Activated naive CD8-positive, alpha-beta T cell treated with anti-CD3 and anti-CD28 coated beads, Interleukin-2, amount 10 ng/mL, durations not matched to agents 7 days and 5 days (primary cell): ENCODE measurements at places on chromosomes 12 and 14.

DNA sequence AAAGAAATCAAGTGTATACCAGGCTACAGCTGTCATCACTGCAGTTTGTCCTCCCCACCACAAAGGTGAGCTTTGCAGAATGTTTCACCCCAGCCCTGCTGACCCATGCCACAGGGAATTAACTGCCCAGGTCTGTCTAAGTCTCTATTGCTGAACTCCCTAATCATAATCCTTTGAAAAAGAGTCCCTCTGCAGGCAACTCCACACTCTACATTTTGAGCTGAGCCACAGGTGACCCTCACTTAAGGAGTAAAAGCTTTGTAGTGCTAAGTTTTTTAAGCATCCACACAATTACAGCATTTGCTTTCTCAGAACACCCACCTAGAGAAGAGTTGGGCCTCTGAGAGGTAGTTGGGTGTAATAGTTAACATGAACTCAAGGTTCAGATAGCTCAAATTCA lies 90.0 kb downstream of the C12orf50 start:
- no peak for DNase-seq

DNA sequence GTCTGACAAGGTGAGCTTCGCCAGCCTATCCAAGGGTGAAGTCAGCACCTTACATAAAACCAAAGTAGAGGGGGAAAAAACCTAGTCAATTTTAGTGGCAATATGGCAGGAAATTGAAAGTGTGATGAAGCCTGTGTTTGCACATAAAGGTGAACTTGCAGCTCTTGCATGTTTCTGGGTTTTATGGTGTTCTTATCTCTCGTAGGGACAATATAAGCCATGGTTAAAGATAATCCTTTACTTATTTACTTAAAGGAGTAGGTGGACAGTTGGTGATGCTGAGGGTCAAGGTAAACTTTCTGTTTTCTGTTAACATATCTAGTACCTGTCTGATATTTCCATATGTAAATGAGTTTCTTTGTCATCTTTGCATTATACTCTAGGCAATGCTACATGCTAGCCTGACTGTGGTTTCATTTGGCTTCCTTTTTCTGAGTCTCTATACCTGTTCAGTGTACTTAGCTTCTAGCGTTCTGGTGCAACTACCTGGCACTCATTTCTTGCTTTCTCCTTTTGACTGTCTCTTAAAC lies 32.8 kb downstream of the CCDC91 start:
- DNase-seq: no peak

DNA sequence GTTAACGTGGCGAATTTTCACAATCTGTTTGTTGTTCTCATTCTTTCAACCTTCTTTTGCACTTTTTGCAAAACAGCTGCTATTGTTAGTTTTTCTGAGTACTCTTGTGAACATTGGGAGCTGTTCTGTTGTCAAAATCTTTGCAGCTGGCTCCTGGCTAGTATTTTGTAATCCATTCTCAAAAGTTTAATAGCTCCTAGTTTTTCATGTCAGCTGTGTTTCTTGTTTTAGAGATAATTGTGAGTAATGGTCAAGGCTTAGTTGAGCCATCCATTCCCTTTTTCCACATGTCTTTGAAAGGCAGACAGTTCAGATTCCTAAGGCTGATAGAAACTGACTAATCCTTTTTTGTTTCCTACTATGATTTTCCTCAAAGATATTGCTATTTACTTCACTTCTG lies 39.1 kb upstream of the CRADD start:
- no peak for DNase-seq

- no peak for DNase-seq
Measured at GRCh38 chr12:50661300-50662115, 102.4 kb upstream of the ATF1 start.

DNA sequence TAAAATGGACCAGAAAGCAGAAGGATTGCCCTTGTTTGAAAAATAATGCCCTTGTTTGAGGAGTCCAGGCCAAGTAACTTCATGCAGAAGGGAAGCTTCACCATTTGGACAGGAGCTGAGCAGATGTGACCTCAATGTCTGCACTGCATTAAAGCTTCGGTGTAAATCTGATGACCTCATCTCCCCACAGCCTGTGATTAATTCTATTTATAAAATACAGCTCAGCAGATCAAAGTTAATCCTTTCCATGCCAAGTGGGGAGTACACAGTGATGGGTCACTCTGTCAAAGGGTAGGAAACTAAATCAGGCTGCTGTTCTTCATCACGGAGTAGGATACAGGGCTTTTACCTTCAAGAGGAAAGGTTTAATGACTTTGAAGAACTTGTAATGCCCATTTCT lies 533.7 kb downstream of the RPS29 start:
- no peak for DNase-seq

- DNase-seq: no peak
Measured at GRCh38 chr12:27772328-27773049, 7.5 kb upstream of the KLHL42 start.

GRCh38 chr14:95237958-95238340 lies 80.6 kb upstream of the DICER1 start:
- DNase-seq: no peak

DNA sequence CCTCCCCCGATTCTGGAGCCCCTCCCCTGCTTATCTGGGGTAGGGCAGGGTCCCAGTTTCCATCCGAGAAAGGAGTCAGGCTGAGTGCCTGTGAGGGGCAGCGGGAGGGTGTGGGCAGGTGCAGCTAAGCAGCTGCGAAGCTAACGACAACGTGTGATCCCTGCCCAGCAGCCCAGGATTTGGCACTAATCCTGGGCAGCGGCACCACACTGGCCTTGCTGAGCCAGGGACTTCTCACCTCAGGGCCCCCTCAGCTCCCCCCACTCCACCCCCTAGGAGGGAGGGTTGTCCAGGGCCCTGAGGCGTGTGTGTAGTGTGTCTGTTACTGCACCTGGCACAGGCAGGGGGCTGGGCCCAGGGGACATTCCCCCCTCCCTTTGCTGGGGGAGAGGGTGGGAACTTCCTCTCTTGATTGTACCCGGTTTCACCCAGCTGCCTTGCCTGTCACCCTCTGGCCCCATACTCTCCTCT lies 1.8 kb downstream of the SMIM41 start:
- DNase-seq: no peak

DNA sequence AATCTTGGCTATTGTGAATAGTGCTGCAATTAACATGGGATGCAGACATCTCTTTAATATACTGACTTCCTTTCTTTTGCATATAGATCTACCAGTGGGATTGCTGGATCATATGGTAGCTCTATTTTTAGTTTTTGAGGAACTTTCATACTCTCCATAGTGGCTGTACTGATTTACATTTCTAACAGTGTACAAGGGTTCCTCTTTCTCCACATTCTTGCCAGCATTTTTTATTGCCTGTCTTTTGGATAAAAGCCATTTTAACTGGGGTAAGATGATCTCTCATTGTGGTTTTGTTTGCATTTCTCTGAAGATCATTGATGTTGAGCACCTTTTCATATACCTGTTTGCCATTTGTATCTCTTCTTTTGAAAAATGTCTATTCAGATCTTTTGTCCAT lies 8.4 kb downstream of the AMDHD1 start:
- DNase-seq: no peak

GRCh38 chr14:53968726-53969125 lies 12.1 kb upstream of the BMP4 start:
- DNase-seq: no peak

DNA sequence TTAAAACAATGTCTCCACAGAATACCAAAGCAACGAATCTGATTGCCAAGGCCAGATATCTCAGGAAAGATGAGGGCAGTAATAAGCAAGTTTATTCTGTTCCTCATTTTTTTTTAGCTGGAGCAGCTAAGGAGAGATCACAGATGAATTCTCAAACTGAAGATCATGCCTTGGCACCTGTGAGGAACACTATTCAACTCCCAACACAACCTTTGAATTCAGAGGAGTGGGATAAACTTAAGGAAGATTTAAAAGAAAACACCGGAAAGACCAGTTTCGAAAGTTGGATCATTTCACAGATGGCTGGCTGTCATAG lies 994 bp downstream of the PRORP start:
- DNase-seq: no peak

DNA sequence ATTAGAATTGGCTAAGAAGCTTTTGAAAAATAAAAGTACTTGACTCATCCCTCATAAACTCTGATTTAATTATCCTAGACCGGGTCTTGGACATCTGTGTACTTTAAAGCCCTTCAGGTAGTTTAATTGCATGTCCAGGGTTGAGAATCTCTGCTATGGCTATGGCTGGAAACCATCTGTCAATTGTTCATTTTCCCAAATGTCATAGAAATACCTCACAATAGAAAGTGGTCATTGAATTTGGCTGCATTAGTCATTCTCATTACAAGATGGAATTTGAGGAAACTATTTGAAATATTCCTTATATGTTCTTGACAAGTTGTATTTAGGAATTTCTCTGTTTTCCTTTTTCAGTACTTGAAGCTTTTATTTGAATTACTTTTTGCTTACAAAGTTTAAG lies 111.3 kb downstream of the TSHR start:
- DNase-seq: no peak

- no peak for DNase-seq
Measured at GRCh38 chr12:110874351-110874750, 27.6 kb downstream of the CCDC63 start.

DNA sequence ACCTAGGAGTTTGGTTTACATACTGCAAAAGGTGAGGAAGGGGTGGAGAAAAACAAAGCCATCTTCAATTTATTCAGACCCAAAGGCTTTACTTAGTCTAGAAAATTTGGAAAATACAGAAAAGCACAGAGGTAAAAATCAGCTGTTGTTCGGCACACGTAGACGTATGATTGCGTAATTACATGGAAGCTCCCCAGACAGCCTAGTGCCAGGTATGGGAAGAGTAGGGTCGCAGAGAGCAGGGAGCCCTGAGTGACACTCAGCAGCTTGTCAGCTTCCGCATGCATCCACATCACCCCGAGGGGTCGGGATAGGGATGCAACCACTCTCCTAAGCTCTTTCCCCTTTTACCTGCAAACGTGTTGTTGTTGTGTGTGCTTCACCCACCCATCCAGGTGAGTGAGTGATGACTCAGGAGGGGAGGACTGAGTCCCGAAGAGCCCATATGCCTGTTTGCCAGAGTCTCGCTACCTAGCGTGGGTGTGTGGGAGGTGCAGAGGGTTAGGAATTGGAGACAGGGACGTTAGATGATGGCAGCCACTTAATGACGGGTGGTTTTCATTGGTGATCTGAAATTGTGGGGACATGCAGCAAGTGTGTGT lies 20.1 kb downstream of the PIWIL1 start:
- DNase-seq: no peak

DNA sequence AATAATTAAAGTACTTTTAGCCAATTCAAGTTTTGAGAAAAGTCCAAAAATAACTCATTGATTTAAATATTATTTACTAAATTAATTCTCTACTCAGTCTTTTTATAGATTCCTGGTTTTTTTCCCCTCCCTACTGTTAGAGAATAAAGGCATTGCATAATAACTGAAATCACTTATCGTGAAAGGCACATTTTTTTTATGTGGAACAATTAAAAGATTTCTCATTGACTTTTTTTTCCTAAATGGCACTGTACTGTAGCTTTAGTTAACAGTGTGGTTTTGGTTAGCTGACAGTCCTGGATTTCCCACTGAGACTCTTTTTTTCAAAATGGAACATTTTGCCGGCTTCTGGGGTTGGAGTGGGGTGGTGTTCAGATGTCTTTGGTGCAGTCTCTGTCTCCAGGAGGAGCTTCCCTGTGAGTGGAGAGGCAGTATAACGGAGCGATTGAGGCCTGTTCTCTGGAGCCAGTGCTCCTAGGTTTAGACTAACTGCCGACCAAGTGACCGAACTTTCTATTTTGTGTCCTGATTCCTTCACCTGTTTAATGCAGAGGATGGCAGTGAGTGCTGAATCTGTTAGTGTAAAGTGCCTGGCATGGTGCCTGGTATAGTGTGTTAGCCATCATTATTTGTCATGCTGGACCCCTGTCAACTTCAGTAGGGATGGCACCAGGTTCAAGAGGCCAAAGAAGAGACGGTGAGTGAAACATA lies 117.7 kb downstream of the ADCK1 start:
- no peak for DNase-seq

GRCh38 chr12:46677749-46678148 lies 148.0 kb downstream of the SLC38A4 start:
- DNase-seq: no peak

DNA sequence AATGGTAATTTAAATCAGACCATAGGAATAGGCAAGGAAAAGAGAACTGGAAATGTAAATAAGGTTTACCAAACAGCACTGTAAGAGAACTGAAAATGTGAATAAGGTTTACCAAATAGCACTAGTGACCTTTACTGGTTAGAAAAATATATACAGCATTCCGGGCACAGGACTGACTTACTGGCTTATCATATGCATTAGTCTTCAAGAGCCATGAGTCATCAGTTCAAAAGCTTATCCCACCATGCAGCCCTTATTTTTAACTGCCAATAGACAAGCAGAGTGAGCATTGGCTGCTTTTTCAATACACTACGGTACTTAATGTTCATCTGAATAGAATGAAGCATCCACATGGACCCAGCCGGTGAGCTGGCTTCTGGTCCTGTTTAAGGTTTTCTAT lies 13.0 kb upstream of the NELL2 start:
- no peak for DNase-seq

DNA sequence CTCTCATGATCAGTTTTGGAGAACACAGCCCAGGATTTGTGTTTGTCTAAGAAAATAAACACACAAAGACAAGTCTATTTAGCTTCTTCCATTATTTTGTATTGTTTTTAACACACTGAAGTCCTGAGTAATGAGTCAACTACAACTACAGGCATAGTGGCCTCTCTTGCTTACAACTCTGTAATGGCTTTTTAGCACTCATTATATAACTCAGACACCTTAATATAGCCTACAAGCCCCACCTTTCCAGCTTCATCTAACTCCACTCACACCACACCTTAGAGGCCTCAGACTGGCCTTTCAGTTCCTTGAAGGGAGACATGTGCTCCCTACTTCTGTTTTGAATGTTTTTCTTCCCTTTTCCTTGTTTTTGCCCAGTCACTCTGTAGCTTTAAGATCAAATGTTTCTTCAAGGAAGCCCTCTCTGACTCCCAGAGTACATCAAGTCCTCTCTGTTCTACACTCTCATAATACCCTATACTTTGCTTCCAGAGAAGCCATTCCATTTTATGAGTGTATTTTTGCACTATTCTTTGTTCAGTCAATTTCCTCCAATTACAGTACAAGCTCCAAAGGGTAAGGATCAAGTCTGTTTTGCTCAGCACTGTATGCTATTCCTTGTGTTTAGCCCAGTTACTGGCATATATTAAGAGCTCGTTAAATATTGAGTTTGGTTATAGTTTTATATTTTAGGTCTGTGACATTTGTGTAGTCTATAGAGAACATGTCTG lies 233.6 kb upstream of the ARHGAP5 start:
- DNase-seq: no peak

DNA sequence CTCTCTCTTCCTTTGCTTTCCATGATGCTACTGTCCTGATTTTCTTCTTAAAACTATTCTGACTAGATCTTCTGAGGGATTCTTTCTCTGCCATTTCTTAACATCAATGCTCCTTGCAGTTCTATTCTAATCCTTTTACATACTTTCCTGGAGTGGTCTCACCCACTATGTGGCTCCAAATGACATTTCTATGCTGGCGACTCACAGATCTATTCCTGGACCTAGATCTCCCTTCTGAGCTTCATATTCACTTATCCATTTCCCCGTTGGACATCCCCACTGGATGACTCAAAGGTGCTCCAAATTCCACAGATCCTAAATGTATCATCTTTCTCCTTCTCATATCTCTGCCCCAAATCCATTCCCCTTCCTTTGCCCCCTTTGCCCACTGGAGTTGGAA lies 4.1 kb downstream of the TEP1 start:
- DNase-seq: no peak
